ENCODE measurements at places on chromosomes 13 and 19. TPM values are rescaled to one million over a fixed set of nuclear protein-coding genes. Genes with fewer than 3 reads are reported as not detected.

DNA sequence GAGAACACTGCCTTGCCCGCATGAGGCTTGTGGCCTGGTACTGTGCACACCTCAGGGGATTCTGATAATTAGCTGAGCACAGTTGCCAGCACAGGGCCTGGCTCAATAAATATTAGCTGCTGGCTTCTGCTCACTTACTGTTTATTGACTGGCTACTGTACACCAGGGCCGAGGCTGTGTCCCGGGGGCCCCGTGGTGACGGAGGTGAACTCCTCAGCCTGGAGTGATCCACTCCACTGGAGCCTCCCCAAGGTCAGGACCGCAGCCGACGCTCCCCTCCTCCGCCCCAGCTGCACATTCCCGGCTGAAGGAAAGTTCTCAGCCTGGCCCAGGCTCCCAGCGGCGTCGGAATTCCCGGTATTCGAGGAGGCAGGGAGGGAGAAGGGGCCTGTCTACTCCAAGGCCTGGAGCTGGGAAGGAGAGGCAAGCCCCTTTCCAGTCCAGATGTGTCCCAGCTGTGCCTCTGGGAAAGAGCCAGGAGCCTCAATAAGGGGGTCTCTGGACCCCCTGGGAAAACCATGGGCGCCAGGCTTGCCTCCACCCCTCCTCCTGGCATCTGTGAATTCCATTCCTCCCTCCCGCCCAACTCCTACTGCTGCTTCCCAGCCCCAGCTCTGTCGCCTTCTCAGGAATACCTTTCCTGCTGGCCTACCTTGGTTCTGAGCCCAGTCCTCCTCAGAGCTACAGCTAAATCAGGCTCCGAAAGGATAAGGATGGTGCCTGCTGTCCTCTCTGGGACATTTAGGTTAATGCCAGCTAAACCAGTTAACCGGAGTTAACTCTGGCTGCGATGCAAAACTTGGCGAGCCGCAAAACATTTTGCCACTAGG is 7.3 kb downstream of the RPS16 start:
- DNase-seq = no peak

- no peak for DNase-seq
These were observed 610 bp downstream of the ZNF791 start for GRCh38 chr19:12611361-12611699.

GRCh38 chr13:41864658-41865057 is 96.3 kb downstream of the VWA8 start:
- DNase-seq = no peak

DNA sequence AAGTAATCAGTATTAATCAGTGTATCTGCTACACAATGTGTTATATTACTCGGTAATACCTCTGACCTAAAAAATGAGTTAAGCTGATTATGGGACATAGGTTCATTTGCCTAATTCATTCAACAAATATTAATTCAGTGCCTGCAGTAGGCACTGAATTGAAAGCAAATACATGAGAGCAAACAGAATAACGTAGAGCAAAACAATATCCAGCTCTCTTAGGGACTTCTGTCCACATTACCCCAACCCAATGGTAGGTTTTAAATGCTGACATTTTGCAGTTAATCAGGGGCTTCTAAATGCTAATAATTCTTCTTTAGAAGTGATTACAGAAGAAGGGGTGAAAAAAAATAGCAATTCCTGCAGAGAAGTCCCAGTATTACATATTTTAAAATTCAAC is 4.9 kb downstream of the RCBTB2 start:
- no peak for DNase-seq

GRCh38 chr19:28859811-28860210 is 353.1 kb downstream of the UQCRFS1 start:
- DNase-seq = no peak

SIGLEC10 gene
- polyA plus RNA-seq = 75.4 TPM

KISS1R gene
- polyA plus RNA-seq = 1.3 TPM

PSG7 gene
- not detected for polyA plus RNA-seq

RUBCNL gene
- 310 TPM for polyA plus RNA-seq

FOXA3 gene
- not detected for polyA plus RNA-seq

SWSAP1 gene
- 7.6 TPM for polyA plus RNA-seq

ZNF525 gene
- 7.5 TPM for polyA plus RNA-seq

CYP2S1 gene
- polyA plus RNA-seq = 0.09 TPM

Data from B cell (primary cell).